ENCODE measurements at places on chromosomes 7 and 10.
A peak's percentile ranks its signal among the peaks of the same experiment; 100 is the strongest.

GRCh38 chr7:4102231-4102841 is 579.8 kb upstream of the FOXK1 start:
- ATAC-seq: no peak

GRCh38 chr7:16345979-16346958 is 75.1 kb downstream of the CRPPA start:
- ATAC-seq: no peak

DNA sequence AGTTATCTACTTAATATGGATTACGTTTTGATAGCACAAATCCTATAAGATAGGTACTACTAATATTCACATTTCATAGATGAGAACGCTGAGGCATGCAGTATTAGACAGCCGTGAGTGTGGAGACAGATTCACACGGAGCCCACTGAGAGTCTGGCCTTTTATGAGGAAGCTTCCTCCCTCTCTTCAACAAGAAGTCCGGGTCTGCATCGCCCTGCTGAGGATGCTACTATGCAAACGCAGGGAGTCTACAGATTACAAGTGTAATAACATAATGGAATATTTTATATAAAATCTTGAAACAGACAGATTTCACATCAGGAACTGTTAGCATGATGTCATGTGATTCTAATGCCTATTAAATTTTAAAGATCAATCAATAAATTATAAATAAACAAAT is 255.9 kb upstream of the GLI3 start:
- no peak for ATAC-seq

- ATAC-seq: peak; percentile 9
These were observed 4.5 kb upstream of the TRAPPC14 start for GRCh38 chr7:100163006-100163531.

GRCh38 chr7:70376561-70377031 is 755.3 kb upstream of the GALNT17 start:
- peak; percentile 79 for ATAC-seq

DNA sequence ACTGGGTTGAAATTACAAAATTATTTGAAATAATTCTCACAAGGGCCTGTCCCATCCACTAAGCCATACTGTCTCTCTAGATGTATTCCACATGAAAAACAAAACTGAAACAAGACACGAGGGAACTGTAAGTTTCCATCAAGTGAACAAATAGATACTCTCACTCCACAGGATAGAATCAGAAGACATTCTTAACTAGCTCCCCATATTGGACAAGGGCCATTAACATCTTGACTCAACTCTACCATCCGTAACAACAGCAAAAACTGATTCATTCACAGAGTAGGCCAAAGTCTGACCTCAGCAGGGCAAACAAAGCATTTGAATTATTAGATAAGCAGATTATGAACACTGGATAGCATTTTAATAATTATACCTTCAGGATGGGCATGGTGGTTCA is 29.1 kb downstream of the UBE2H start:
- ATAC-seq: no peak

DNA sequence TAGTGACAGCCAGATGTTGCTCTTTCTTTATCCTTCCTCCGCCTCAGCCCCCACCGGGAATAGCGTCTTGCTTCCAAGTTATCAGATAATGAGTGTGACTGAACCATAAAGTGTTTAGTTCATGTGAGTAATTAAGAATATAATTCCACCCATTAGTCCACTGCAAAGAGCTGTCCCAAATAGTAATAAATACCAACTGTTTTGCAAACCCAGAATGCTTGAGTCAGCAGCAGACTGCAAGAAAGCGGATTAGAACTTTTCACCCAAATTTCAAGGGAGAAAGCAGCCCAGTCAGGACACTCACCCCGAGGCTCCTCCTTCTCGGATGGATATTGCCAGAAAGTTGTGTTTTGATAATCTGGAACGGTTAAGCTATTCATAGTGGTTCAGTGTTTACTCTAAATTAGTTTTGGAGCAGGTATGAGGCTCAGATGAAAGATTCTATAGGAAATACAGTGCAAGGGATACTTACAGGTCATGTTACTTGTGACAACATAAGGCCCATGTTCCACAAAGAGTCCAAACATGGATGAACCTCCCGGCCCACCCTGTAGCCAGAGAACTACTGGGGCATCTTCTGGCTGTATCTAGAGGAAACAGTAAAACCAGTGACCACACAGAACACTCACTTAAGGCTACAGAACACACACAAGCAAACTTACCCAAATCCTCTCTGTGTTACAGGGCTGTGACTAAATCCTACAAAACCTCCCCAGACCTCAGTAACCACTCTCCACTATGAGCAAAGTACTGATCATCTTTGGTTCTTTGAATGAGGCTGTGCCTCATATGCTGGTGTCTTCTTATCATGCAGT is 50.5 kb downstream of the CPVL start:
- ATAC-seq: no peak

DNA sequence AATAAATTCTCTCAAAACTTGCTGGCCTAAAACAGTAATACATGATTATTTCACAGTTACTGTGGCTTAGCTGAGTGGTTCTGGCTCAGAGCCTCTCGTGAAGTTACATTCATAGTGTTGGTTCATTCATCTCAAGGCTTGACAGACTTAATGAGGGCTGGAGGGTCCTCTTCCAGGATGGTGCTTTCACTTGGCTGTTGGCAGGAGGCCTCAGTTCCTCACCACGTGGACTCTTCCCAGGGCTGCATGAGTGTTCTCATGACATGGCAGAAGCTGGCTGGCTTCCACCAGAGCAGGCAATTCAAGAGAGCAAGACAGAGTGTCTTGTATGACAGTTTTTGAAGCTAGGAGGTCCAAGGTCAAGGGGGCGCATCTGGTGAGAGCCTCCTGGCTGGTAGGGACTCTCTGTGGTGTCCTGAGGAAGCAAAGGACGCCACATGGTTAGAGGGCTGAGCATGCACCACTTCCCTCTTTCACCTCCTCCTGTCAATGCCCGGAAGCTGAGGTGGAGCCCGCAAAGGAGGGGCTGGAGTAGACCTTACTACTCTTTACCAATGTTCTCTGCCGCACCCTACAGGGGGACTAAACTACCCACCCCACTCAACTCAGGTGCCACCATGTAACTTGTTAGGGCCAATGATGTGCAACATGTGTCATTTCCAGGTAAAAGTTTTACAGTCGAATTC is 58.2 kb upstream of the YAE1 start:
- no peak for ATAC-seq

All from motor neuron (in vitro differentiated cells).